Adrenal gland (tissue), 19 donors: ENCODE measurements at places on chromosomes 3 and 15.

- no peak for DNase-seq
These were observed 27.7 kb downstream of the TRAK1 start for GRCh38 chr3:42118762-42119361.

GRCh38 chr3:38473229-38473628, 19.5 kb downstream of the ACVR2B start:
- DNase-seq: no peak

- peak; percentile 13 for DNase-seq
These were observed 2.0 kb upstream of the ST8SIA2 start for GRCh38 chr15:92391640-92392039.

- no peak for DNase-seq
These were observed 330.3 kb upstream of the CTNNB1 start for GRCh38 chr3:40869013-40869412.

DNA sequence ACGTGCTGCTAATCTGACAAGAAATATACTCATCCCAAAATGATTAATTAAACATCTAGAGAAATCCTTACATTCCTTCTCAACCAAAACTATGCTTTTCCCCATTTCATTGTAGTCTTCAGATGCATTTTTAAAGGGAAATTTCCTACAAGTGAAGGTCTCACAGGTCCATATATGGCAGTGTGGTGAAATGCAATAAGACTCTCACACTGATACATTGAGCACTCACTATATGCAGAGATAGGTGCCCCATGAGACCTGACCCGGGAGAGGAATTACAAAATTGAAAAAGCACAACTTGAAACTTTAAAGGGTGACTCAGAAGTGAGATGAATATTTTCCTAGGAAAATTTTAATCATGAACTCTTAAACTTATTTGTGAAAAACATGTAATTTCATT, 629.2 kb upstream of the NAALADL2 start:
- no peak for DNase-seq

GRCh38 chr3:53200501-53201498, 39.8 kb downstream of the PRKCD start:
- no peak for DNase-seq

- no peak for DNase-seq
These were observed 341.7 kb downstream of the CLSTN2 start for GRCh38 chr3:140276703-140277102.

DNA sequence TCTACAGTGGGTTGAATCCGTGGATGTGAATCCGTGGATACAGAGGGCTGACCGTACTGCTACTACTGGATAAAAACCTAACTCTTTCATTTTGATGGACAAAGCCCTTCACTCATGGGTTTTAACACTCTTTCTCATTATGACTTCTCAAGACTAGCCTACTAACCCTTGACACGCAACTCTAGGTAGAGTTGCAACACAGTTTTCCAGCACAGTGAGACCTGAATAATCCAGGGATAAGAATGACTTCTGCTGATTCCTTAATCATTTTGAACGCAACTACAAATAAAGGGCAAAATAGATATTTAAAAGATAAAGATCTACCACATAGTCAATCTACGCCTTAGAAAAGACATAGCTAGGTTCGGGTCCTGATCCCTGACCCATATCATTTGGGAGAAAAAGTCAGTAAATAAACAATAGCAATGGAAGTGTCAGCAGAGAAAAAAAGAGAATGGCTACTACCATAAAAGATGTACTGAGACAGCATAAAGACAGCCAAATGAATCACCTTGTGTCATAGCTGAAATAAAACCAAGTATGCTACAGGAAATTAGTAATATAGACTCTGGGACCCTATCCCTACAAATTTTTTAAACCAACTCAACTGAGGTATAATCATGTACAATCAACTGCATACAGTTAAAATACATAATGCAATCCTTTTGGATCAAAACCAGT, 87.6 kb downstream of the DPH6 start:
- no peak for DNase-seq

DNA sequence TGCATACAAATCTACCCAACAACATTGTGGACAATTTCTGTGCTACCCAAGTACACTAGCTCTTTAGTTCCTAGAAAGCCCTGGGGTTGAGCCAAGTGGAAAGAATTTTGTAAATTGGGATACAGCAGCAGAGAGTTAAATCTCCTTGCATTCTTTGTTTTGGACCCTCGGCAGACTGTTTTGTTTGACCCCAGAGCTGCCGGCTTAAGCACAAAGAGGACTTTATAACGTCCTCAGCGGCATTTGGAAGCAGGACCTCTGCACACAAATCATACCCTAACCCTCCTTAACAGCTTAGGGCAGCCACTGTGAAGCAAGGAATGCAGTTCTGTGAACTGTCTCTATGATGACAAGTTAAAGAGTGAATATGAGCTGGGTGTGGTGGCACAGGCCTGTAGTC, 415.3 kb downstream of the CNTN4 start:
- DNase-seq: no peak

DNA sequence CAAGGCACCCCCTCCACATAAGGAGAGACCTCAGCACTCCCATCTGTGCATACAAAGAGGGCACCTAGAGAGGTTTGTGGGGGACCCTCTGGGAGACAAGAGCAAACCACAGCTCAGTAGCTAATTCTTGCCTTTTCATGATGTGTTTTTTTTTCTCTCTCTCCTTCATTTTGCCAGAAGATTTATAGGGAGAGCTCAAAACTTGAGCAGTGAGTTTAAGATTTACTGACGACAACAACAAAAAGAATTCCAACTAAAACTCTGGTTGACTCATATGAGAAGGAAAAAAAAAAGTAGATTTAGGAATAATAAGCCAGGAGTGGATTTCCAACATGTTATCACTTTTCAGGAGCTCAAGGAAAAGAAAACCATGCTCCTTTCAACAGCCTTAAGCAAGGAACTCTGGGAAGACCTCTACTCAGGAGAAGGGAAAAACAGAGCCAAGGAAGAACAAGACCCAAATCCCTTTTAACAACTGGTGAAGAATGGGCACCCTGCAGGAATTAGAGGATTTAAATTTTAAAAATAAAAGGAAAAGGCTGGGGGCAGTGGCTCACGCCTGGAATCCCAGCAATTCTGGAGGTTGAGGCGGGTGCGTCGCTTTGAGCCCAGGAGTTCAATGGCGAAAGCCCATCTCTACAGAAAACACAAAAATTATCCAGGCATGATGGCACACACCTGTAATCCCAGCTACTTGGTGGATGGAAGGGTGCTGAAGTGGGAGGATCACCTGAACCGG, 58.2 kb upstream of the RAD18 start:
- no peak for DNase-seq

DNA sequence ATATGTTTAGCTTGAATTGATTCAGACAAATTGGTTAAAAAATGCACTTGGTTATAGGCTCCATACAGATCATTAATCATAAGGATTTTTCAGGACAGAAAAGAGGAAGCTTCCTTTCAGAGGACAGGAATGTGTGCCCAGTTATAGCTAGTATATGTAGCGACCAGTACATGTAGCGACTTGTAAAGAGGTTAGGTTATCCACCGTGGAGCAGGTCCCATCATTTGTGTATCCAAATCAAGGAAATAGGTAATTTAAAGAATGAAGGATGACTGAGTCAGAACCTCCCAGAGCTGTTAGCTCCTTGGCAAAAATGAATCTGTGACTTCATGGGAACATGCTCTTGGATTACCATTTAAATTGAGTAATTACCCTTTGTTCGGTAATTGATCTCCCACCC, 15.8 kb upstream of the P2RY12 start:
- DNase-seq: no peak

- DNase-seq: no peak
These were observed 352.9 kb downstream of the PTPRG start for GRCh38 chr3:61914276-61914675.

DNA sequence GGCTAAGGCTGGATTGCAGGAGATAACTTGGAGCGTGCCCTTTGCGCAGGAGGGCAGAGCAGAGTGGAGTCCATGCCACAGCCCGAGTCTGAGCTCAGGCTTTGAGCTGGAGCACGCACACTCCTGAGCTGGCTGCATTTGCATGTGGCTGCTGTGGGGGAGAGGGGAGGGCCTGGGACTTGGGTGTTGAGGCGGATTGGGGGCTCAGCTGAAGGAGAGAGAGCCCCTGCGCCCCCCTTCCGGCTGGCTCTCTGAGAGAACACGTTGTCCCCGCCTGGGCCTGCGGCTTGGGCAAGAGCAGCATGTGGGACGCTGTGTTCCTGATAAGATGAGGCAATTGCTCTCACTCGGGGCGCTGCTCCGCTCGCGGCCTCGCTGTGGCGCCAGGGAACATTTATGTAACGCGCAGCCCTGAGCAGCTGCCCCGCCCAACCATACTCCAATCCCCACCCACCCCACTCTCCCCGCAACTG, 39.1 kb downstream of the KLF13 start:
- peak; percentile 94 for DNase-seq

DNA sequence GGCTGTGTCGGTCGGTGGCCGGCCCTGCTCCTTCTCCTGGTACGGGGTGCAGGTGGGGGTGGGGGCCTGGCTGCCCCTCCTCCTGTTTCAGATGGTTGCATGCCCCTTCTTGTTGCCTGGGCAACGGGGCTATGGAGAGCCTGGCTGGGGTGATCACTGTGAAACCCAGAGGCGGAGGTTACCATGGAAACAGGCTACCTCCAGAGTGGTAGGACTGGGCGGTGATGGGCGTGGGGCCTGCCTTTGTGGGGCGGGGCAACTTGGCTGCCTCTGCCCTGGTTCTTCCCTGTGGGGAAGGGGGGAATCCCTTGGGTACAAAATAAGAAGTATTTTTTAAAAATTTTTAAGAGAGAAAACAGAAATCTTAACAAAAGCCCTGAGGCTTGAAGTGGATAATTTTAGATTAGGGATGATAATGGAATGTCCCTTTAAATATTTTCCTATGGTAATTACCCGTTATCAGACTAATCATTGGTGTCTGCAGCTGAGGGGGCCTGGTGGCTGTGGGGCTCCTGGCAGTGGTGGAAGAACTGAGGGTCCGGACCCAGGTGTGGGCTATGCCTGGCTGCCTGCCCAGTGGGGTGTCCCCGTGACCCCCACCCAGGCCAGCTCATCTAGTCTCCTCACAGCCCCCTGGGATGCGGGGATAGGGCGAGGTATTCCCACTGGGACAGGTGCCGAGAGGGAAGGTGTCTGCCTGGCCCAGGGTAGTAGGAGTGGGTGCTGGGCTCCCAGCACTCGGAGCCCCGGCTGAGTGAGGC, 32.5 kb downstream of the PLXNA1 start:
- no peak for DNase-seq

GRCh38 chr3:176247191-176247590, 950.1 kb downstream of the TBL1XR1 start:
- DNase-seq: no peak

- DNase-seq: no peak
These were observed 767 bp upstream of the GATA2 start for GRCh38 chr3:128493570-128494366.

GRCh38 chr3:185406121-185406620, 43.2 kb downstream of the MAP3K13 start:
- no peak for DNase-seq

DNA sequence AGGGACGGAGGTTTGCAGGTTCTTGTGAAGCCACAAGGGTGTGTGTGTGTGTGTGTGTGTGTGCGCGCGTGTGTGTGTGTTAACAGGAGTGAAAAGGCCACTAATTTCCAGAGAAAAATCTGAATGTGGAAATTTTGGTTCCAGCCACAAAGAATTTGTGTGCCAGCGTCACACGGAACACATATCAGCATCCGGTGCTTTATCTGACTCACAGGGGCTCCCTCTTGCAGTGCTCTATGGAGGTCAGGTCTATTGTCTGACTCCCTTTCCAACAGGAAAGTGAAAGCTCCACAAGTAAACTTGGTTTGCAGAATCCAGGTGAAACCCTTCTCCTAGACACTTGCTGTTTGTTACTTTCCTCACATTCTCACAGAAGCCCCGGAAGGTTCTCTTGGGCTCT, 6.2 kb downstream of the CLDN11 start:
- no peak for DNase-seq

- no peak for DNase-seq
These were observed 14.7 kb upstream of the SYNM start for GRCh38 chr15:99090011-99090699.

DNA sequence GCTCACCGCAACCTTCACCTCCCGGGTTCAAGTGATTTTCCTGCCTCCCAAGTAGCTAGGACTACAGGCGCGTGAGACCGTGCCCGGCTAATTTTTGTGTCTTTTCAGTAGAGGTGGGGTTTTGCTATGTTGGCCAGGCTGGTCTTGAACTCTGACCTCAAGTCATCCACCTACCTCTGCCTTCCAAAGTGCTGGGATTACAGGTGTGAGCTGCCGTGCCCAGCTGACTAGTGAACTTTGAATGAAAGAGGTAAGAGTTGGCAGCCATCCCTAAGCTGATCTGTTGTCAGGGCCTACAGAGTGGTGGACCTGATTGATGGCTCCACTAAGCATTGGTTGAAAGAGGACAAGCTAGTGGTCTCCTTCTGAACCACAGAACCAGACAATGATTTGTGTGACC, 15.3 kb downstream of the PXK start:
- DNase-seq: no peak

- no peak for DNase-seq
These were observed at the start of gene HOMER2 for GRCh38 chr15:82952158-82953081. TSS of gene HOMER2 (minus strand) at chr15:82952720. CDS start at chr15:82952535, 185 bp downstream.

DNA sequence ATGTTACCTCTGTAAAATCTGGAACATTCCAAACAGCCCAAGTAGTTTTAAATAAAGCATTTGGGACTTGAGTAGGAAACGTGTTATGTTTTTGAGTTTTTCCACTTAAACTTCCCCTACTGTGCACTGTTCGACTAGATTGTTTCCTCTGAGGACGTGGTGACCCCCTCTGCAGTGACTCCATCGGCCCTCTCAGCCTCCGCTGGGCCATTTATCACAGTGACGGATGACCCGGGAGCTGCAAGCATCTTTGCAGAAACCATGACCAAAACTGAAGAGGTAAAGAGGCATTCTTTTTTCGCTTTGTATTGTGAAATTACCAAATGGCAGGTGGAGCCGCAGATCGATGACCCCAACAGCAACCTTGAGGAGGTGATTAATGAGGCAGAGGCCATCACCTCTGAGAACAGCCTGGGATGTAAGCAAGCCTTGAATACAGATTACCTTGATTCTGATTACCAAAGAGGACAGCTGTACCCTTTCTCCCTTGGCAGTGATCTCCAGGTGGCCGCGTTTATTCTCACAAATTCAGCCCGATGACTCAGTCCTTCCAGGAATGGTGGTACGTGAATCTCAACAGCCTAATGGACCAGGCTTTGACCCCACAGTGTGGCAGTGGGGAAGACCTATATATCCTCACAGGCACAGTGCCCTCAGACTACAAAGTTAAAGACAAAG, 79.1 kb upstream of the FAN1 start:
- DNase-seq: no peak
